ENCODE measurements at places on chromosomes 16 and 17.
A peak's percentile ranks its signal among the peaks of the same experiment; 100 is the strongest.

GRCh38 chr17:36850790-36851189 lies 86.5 kb upstream of the LHX1 start:
- H3K4me3 ChIP-seq: no peak overlapping the region
- H3K4me1 ChIP-seq: peaks cover 19% of the 10 kb centered on the region
- H3K27me3 ChIP-seq: no peaks in the 10 kb centered on the region
- peak; percentile 32 for DNase-seq
- no peak overlapping the region for H3K27ac ChIP-seq

- H3K27ac ChIP-seq: no peak overlapping the region
- no peaks in the 10 kb centered on the region for H3K27me3 ChIP-seq
- DNase-seq: no peak
- H3K4me3 ChIP-seq: no peak overlapping the region
Measured at GRCh38 chr16:90008708-90009145, 10.5 kb downstream of the DBNDD1 start.

DNA sequence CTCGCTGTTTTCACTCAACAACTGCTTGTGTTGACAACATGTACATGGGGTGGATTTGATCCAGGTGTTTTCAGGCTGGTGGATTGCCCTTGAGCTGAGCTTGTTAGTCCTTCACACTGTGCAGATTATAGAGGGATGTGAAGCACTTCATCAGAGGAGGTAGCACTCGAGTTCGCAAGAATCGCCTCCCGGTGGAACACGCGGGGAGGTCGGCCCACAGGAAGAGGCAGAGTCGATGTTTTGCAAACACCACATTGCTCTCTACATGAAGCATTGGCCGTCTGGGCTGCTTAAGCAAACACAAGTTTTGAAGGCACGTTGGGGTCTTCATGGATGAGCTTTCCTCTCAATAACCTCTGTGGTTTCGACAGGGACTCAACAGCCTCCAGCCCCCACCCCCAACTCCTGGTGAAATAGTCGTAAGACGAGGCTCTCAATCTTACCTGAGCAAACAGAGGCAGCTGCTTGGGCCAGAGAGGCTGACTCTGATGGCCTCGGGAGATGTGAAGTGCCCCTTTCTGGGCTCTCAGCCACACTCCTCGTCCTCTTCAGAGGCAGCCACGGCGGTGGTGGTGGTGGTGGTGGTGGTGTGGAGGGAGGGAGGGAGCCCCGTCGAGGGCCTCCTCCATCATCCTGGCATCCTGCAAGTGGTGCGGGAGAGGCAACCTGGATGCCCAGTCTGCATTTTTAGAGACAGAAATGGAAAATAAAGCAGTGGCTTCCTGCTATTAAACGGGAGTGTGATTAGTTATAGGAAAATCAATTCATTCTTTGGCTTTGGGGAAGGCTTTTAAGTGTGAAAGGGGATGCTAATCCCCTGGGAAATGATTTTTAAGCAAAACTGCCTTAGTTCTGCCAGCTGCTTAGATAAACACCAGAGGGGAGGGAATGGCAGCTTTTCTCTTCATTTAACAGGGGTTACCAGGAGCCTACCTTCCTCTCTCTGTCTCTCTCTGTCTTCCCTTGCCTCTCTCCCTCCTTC lies 552.5 kb upstream of the EEF2KMT start:
- H3K4me1 ChIP-seq: no peaks in the 10 kb centered on the region
- DNase-seq: no peak
- H3K27ac ChIP-seq: no peak overlapping the region
- H3K27me3 ChIP-seq: no peaks in the 10 kb centered on the region
- H3K36me3 ChIP-seq: no peaks in the 10 kb centered on the region

DNA sequence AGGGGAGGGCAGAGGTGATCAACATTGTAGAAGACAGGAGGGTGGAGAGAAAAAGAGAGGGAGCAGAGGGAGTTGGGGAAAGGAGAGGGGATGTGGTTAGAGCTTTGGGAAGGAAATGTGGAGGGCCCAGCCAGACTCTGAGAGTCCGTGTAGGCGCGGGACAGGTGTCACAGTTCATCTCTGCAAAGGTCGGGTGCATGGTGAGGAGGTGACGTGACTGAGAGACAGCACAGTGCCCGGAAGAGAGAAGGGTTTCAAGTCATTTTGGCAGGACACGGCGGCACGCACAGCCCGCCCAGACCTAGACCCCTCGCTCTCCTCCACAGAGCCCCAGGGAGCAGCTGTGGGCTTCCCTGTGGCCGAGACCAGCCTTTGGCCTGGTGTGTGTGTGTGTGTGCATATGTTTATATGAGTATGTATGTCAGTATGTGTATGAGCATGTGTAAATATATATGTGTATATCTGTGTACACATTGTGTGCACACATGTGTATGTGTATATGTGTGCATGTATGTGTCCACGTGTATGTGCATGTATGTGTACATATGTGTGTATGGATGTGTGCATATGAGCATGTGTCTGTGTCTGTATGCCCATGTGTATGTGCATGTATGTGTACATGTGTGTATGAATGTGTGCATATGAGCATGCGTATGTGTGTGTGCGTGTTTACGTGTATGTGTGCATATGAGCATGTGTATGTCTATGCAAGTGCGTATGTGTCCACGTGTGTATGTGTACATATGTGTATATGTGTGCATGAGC lies 104.6 kb downstream of the SEC14L1 start:
- no peak overlapping the region for H3K27ac ChIP-seq
- H3K36me3 ChIP-seq: no peaks in the 10 kb centered on the region
- H3K27me3 ChIP-seq: no peaks in the 10 kb centered on the region
- no peak for DNase-seq
- H3K4me3 ChIP-seq: no peak overlapping the region
- peaks cover 24% of the 10 kb centered on the region for H3K4me1 ChIP-seq

DNA sequence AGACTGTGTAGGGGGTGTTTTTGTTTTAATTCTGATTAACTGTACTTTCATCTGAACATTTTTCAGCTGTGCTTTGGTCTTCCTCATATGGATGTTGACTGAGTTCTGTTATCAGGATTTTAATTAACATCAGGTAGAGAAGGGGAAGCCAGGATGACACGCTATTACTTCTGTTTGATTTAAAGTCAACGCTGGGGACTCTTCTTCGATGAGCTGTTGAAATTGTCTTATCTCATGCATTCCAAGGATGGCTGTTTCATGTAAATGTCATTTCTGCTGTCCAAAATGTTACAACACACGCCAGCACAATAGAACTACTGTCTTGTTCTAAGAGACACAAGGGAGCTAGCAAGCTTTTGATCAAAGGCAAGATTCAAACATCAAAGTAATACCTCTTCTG lies 263.3 kb upstream of the CDH5 start:
- no peak overlapping the region for H3K4me3 ChIP-seq
- H3K27ac ChIP-seq: peak overlapping the region; percentile 4
- H3K27me3 ChIP-seq: no peaks in the 10 kb centered on the region

- no peaks in the 10 kb centered on the region for H3K27me3 ChIP-seq
- H3K27ac ChIP-seq: no peak overlapping the region
Measured at GRCh38 chr17:78112518-78113471, 15.8 kb downstream of the TMC6 start.

DNA sequence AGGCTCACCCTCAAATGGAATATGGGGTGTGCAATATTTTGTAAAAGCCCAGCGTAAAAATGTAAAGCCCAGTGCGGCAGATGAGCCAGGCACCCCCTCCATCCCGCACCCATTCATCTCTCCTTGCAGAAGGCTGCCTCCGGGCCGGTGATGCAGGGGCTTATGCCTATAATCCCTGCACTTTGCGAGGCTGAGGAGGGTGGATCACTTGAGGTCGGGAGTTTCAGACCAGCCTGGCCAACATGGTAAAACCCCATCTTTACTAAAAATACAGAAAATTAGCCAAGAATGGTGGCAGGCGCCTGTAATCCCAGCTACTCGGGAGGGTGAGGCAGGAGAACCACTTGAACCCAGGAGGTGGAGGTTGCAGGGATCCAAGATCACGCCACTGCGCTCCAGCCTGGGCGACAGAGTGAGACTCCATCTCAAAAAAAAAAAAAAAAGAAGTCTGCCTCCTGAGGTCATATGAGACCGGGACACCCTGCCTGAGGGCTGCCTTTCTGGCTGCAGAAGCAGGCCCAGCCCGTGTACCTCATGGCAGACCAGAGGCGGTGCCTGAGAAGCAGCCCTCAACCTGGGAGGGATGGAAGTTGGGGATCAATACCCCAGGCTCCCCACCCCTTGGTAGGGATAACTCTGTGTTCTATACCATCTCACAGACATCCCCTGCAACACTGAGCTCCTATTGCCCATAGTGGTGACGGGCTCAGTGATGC lies 17.5 kb upstream of the ATP2C2 start:
- no peaks in the 10 kb centered on the region for H3K36me3 ChIP-seq
- peaks cover 3% of the 10 kb centered on the region for H3K27me3 ChIP-seq
- DNase-seq: no peak
- no peaks in the 10 kb centered on the region for H3K4me1 ChIP-seq

DNA sequence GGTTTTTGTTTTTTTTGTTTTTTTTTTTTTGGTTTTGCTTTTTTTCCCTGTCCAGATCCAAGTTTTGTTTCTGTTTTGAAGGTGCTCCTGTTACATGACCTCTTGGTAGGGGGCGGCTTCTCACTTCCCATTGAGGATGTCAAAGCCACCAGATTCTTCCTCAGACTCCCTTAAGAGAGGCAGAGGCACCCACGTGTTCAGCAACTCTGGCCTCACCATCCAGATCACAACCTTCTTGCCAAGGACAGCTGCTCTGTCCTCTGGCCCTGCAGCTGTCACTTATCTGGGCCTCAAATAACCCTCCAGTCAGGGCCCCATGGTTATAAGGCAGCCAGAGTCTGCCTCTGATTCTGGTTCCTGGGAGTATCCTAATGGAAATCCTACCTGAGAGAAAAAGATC lies 208.5 kb downstream of the STX8 start:
- no peaks in the 10 kb centered on the region for H3K36me3 ChIP-seq
- H3K27me3 ChIP-seq: no peaks in the 10 kb centered on the region
- DNase-seq: no peak
- no peaks in the 10 kb centered on the region for H3K4me1 ChIP-seq
- no peak overlapping the region for H3K4me3 ChIP-seq

DNA sequence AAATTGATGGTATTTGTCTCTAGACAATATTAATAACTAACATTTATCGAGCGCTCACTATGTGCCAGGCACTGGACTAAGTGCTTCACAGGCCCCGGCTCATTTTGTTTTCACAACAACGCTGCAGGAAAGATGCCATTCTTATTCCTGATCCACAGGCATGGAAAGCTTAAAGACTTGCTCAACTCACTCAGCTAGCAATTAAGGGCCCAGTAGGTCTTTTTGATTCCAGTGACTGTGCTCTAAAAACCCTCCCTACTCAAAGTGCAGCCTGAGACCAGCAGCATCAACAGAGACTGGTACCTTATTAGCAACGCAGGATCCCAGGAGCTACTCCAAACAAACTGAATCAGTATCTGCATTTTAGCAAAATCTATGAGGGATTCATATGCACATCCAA lies 35.3 kb downstream of the CUEDC1 start:
- no peaks in the 10 kb centered on the region for H3K36me3 ChIP-seq
- peaks cover 50% of the 10 kb centered on the region for H3K4me1 ChIP-seq
- no peaks in the 10 kb centered on the region for H3K27me3 ChIP-seq
- no peak for DNase-seq
- H3K27ac ChIP-seq: no peak overlapping the region

- H3K4me3 ChIP-seq: no peak overlapping the region
- no peaks in the 10 kb centered on the region for H3K36me3 ChIP-seq
- no peaks in the 10 kb centered on the region for H3K27me3 ChIP-seq
Measured at GRCh38 chr16:84609563-84610177, 8.2 kb downstream of the COTL1 start.

DNA sequence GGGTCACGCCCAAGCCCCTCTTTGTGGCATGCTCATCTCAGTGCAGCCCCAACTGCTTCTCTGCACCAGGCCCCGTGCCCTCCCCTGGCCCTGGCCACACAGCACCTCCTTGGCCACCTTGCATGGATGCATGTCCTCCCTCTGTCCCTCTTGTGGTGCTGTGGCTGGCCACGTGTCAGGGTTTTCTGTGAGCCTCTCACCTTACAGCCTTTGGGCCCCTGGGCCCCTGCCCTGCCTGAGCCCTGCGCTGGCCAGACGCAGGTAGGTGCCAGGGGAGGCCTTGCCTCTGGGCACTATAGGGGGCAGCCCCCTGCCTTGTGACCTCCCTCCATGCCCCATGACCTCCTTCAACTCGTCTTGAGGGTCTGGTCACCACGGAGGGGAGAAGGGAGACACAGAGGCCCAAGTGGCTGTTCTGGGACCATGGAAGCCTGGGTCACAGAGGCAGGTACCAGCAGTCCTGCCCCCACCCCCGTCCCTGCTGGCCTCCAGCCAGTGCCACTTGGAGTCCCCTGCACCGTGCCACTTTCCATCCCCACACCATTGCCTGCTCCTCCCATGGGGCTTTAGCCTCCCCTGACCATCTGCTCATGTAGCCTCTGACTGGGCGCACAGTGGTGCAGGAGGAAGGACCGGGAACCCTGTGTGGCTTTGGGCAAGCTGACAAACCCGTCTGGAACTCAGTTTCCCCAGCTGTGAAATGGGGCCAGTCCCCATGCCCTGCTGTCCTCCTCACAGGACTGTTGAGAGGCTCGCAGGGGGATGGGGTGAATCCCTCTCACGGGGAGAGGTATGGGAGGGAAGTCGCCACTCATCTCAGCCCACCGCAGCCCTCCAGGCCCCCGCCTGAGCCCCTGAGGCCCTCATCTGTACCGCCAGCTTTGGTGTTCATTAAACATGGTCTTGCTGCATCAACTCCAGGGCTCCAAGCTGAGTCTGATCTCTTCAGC lies 11.5 kb upstream of the ATP6V0C start:
- no peak overlapping the region for H3K4me3 ChIP-seq
- no peak overlapping the region for H3K27ac ChIP-seq
- DNase-seq: no peak
- H3K36me3 ChIP-seq: peaks cover 4% of the 10 kb centered on the region

- H3K27me3 ChIP-seq: no peaks in the 10 kb centered on the region
- H3K36me3 ChIP-seq: no peaks in the 10 kb centered on the region
- no peak overlapping the region for H3K27ac ChIP-seq
- no peak for DNase-seq
Measured at GRCh38 chr17:40588552-40588951, 23.3 kb upstream of the CCR7 start.
